Stimulated activated CD4-positive, alpha-beta T cell treated with anti-CD3 and anti-CD28 coated beads, Interleukin-4, amount 100 ng/mL, for 1 hour (primary cell): ENCODE measurements at places on chromosomes 3 and 15.
A peak's percentile ranks its signal among the peaks of the same experiment; 100 is the strongest.

- no peak for DNase-seq
These were observed 222.2 kb downstream of the CLSTN2 start for GRCh38 chr3:140157161-140157560.

- DNase-seq = no peak
These were observed 3.7 kb downstream of the SLC38A3 start for GRCh38 chr3:50208677-50209344.

DNA sequence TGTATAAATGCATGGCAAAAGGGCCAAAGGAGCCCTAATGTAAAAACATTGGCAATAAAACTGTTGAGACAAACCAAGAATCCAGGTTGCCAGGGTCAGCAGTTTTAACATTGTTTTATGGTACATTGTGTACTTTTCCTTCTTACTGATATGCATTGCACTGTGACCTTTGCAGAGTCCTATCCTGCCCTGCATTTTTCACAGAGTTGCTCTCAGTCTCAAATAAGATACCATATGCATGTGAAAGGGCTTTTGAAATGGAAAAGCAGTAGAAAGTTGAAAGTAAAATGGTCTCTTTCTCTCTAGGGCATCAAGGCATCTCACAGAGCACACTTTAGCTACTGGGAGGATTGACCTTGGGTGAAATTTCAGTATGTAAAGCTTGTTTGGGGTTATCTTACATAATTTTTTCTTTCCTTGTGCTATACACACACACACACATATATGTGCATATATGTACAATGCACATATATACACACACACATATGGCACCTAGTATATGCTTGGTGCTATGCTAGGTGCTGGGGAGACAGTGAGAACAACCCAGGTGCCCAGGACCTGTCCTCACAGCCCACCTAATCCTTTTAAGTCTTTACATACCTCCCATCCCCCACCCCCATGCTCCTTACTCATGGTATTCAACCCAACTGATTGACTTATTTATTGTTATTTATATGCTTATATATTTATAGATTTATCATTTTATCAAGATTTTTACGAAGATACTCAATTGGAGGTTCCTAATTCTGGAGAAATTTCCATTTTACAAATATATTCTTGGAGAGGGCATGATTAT lies 1.2 kb upstream of the PPP2R3A start:
- no peak for DNase-seq

GRCh38 chr15:88799341-88799740 lies 3.9 kb upstream of the ACAN start:
- no peak for DNase-seq

- no peak for DNase-seq
These were observed 69.9 kb downstream of the OXNAD1 start for GRCh38 chr3:16334909-16335308.

DNA sequence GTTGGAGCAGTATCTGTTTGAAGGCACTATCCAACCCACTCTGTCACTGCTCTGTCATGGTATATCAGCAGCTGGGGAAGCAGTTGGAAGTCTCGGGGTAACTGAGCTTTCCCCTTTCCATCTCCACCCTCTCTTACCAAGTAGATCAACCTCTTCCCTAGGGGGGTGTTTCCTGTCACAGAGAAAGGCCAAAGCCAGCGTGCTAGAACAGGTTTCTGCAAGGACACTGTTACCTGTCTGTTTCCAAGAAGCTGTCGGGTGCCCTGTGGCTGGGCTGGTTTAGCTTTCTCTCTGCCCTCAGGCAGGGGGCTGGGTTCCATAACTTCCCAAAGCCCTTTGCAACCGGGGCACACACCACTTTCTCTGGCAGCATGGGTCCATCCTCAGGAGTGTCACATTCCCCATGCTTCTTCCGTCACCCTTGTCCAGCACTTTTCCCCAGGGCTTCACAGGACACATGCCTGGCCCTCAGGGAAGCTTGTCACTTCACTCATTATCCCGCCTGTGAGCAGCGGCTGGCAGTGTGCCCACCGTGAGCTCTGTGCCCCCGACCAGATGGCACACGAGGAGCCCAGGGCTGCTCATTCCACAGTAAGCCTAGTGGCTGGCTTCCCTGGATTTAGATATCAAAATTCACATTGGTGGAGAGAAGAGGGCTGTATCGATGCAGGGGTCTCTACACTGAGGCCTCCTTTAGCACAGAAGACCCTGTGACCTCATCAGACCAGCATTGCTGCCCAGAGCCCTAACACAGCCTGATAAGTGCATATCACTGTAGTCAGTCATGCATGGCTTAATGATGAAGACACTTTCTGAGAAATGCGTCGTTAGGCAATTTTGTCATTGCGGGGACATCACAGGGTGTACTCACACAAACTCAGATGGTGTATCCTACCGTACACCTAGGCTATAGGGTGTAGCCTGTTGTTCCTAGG lies 205.8 kb downstream of the SLCO3A1 start:
- no peak for DNase-seq

DNA sequence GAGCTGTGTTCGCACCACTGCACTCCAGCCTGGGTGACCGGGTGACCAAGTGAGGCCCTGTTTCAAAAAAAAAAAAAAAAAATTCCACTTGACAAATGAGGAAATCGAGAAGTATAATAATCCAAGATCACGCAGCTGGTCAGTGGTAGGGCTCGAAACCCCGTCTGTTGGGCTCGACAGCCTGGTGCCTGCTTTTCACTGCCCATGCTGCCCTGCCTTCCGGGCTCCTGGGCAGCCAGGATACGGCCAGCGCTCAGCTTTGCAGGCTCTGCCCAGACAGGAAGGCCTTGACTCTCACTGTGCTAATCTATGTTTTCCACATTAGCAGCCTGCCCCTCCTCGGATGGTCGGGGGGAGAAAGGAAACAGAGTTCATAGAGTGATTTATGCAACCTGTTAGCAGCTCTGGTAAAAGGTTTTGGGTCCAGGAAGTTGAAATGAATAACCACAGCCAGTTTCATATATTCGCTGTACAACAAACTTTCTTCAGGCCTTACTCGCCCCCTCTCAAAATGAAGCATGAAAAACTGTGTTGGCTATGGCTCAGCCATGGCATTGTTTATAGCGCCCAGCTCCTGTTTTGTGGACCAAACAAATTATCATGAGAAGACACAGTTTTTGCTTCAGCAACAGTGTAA lies 108.8 kb downstream of the XXYLT1 start:
- no peak for DNase-seq

DNA sequence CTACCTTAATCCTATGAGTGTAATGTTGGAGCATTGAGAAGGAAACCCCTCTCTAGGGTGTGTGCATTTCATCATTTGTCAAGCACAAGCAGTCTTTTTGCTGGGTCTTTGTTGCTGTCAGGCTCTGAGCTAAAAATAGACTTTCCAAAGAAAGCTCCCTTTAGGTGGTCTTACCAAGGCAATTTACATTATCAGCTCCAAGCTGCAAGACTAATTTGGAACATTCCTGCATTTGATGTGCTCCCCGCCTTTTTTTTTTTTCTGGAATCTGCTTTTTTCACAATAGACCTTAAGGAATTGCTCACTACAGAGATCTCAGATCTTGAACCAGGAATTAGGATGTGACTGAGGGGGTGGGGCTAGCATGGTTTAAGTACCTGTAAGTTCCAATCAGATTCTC lies 60.6 kb upstream of the STAC start:
- no peak for DNase-seq

GRCh38 chr3:153195349-153195879 lies 33.4 kb downstream of the RAP2B start:
- no peak for DNase-seq

DNA sequence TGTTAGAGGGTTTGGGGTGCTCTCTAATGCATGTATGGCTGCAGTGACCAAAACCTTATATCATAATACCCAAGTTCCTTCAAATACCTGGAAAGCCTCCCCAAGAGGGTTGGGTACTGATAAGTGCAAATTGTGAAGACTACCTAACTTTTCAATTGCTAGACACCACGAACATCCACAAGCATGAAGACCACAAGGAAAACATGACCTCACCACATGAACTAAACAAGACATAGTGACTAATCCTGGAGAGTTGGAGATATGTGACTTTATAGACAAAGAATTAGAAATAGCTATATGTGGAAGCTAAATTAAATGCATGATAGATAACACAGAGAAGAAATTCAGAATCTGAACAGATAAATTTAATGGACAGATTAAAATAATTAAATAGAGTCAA lies 23.9 kb upstream of the AADACL2 start:
- DNase-seq = no peak

DNA sequence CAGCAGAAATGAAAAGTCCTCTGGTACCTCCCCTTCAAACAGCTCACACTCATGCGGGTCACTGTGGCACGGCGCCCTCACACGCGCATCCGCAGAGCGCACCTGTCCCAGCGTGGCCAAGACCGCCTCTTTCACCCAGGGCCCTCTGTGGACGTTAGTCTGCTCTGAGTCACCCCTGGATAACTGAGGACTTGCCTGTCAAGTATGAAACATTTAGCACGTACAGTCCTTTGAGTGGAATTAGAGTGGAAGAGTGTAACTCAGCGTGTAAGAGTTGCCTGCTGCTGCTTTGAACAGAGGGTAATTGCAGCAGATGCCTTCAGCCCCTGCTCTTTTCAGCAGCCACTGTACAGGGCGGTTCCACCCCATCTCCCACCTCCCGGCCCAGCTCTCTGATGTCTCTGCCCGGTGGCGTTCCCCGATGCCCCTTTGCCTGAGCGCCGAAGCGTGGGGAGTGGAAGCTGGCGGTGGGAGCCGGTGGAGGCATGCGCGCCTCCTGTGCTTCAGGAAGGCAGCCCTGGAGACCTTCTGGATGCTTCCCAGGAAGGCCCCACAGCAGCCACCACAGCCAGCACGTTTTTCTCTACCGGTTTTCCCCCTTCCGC lies 23.0 kb downstream of the CPN2 start:
- no peak for DNase-seq

DNA sequence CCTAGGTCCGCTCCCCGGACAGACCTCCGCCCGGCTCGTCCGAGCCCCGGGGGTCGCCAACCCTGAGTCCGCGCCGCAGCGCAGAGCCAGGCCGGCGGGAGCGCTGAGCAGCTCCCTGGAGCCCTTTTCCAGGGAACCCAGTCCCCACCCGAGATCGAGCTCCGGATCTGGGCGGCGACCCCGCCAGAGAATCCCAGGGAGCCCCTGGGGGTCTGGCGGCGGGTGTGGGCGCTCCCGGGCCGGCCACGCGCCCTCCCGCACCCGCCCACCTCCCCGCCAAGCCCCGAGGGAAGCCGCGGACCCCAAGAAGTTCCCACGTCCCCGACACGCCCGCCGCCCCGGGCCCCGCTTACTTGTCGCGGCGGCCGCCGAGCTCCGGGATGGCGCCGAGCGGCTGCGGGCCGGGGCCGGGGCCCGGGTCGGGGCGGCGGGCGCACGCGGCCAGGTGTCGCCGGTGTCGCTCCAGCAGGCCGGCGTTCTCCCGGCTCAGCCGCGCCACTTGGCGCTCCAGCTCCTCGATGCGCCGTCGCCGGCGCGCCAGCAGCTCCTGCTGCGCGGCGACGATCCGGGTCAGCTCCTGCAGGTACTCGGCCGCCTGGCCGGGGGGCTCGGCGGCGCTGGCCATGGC lies 137.7 kb downstream of the NUP210 start:
- DNase-seq = peak; percentile 16

DNA sequence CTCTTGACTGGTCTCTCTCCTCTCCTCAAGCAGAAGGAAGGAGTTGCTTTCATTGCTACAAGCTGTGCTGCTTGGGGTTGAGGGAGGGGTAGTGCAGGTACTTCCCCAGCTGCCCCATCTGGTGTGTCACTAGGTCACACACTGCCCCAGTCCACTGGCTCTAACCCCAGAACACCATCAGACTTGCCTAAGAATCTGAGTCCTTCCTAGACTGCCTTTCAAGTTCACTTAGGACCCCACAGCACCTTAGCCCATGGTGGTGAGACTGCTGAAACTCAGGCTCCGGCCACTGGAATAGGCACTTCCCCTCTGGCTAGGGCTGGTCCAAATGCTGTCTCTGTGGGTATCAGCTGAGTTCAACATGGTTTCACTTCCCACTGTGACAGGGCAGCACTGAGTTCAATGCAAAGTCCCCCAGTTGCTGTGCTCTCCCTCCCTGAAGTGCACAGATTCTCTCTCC lies 279.7 kb upstream of the GOLGA6L4 start:
- no peak for DNase-seq

DNA sequence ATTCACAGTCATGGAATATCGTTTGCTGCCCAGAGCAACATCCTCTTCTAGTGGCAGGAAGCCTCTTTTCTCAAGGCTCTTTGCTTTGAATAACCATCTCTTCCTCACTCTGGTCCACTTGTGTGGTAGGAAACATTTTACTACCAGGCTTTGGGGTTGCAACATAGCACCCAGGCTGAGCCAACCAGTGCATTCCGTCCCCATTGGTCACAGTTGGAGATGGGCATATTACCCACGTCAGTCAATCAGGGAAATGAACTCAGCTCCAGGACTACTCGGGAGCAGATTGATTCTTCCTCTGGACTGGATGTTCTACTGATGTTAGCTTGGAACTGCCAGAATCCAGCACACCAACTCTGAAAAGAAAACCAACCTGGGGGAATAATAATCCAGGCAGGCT lies 4.2 kb upstream of the PEX5L start:
- DNase-seq = no peak

GRCh38 chr3:104907507-104907906 lies 459.2 kb upstream of the ALCAM start:
- DNase-seq = no peak

DNA sequence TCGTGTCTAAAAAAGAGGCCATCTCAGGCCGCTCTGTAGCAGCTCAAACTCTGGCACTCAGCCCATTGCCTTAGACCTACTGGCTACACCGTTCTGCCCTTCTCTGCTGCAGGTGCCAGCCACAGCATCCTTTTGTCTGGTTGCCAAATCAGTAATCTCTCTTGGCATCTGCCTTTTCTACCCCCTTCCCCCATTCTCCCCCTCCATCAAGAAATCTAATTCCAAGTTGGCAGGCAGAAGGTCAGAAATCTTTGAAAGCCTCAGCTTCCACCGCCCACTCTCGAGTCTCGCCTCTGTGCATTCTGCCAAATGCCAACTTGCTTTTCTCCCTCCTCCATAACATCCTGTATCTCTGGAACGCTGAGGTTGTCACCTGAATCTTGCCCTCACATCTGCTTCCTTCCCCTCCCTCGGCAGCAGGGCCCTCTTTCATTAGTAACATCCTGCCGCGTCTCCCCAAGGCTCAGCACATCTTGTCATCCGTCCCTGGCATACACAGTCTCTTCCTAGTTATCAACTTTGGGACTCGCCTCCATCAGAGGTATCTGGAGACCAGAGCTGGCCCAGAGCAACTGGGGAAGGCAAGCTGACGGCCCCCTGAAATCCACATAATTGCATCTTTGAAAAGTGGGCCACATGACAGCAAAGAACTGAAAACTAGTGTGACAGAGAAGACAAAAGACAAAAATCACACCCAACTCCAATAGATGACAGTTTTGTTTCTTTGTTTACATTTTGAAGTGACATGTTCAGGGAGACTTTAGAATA lies 312.0 kb upstream of the CCDC54 start:
- DNase-seq = no peak

GRCh38 chr3:183244219-183244618 lies 8.8 kb upstream of the B3GNT5 start:
- no peak for DNase-seq

- peak; percentile 40 for DNase-seq
These were observed at the start of gene FAM81A for GRCh38 chr15:59437817-59438624. FAM81A (plus strand) TSS chr15:59438186; CDS start chr15:59458627, 20,441 bp downstream.
